ENCODE measurements at places on chromosomes 2 and 18.

- DNase-seq: no peak
These were observed 1.7 kb downstream of the FOSL2 start for GRCh38 chr2:28394331-28394877.

DNA sequence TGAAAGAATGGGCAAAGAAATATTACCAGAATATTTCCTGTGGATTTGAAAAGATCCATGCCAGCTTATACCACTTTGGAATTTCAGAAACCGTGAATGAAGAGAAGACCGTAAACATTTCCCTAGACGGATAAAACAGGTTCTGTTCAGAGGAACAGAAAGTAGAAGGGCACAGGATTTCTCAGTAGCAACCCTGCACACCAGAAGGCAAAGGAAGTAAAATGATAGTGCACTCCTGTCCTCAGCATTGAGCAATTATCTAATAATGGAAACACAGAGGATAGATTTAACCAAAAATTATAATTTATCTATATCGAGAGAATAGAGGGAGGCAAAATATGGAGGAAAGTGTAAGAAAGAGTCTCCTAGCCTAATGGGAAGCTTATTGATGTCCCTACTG, 87.0 kb upstream of the ITGA6 start:
- DNase-seq: no peak

DNA sequence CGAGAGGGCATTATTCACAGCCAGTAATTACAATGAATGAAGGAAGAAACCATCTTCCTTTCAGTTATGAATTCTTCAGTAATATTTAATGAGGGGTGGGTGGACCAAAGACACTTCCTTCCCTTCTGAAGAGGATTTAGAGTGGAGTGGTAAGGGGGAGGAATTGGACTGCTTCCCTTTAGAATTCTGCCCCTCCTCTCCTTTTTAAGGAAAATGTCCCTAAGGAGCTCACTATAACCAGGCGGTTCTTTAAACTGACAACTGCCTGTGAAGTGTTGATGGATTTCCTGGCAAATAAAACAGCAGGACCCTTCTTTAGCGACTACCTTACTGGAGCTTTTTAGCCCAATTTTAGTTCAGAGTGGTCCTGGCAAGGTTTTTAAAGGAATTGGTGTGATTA, 86.4 kb downstream of the LIMS1 start:
- no peak for DNase-seq

GRCh38 chr2:74575320-74575719, 20.8 kb downstream of the DOK1 start:
- DNase-seq: no peak

GRCh38 chr2:191066919-191067233, 52.9 kb upstream of the STAT1 start:
- no peak for DNase-seq

- DNase-seq: no peak
These were observed 3031.0 kb upstream of the TEKT4 start for GRCh38 chr2:91839904-91840868.

DNA sequence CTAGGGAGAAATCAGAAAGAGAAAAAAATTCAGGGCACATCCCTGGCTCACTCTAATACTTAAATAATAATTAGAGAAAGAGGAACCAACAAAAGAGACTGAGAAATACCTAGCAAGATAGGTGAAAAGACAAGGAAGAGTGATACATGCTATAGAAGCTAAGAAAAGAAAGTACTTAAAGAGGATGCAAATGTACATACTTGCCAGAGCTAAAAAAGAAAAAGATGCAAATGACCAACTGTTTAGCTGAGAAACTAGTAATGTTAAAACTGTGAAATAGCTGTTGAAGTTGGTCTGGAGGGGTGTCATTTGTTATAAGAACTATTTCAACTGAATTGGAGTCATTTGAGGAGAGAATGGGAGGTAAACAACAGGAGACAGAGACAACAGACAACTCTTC, 412.2 kb downstream of the SPAG16 start:
- DNase-seq: no peak

GRCh38 chr2:111923276-111923804, 24.9 kb downstream of the MERTK start:
- DNase-seq: no peak

- DNase-seq: no peak
These were observed 9.0 kb downstream of the METTL21A start for GRCh38 chr2:207616185-207616584.

DNA sequence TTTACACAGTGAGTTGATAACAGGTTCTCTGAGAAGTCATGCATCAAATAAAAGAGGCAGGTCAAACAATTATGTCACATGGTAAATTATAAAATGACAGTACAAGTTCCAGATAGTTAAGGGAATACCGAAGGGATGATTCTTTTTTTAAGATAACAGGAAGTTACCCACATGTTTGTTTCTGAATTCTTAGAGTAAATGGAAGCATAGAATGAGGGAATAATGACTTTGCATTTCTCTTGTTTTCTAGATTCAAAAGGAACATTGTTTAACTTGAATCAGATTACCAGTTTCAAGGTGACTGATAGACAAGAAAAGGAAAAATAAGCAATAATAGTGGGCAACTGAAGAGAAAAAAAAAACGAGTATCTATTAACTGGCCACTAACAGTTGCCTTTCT, 124.5 kb downstream of the MIB1 start:
- no peak for DNase-seq

DNA sequence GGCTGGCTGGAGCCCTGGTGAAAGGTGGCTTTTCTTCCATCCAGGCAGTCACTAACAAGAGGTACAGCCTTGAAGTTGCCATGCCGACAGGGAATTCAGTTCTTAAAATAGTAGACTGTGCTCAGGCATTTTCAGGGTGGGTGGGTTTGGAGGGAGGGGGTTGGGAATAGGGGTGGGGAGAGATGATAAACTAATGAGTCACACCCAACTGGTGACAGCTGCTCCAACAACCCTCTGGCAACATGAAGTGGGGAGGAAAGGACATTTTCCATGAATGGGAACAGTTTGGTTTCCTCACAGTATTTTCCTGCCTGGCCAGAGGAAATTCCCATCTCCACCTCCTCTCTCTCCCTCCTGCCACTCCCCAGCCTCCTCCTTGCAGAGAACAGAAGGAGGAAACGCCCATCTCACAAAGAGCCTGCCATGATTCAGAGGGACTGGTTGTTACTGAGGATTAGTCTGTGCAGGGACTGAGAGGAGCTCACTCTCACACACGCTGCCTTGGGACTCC, 113.0 kb upstream of the SLC1A4 start:
- peak; percentile 49 for DNase-seq

DNA sequence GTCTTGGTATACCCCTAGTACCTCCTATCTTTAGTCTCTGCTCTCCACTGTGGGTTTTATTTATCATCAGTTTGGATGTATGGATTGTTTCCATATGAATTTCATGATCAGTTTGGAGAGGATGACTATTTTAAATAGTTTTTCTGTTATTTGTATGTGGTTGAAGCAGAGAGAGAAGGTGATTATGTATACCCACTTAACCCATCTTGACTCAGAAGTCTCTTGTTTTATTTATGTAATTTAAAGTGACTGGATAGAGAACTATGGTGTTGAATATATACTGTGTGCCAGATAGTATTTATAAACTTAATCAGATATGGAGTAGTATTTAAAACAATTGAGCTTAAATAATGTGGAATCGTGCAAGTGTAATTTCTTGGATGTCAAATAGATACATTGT, 39.9 kb downstream of the SMAD4 start:
- DNase-seq: no peak

GRCh38 chr2:233600386-233600785, 17.0 kb upstream of the UGT1A8 start:
- DNase-seq: no peak

GRCh38 chr2:230890646-230891045, 25.9 kb downstream of the ITM2C start:
- no peak for DNase-seq

GRCh38 chr2:104416339-104417000, 437.4 kb upstream of the POU3F3 start:
- no peak for DNase-seq

DNA sequence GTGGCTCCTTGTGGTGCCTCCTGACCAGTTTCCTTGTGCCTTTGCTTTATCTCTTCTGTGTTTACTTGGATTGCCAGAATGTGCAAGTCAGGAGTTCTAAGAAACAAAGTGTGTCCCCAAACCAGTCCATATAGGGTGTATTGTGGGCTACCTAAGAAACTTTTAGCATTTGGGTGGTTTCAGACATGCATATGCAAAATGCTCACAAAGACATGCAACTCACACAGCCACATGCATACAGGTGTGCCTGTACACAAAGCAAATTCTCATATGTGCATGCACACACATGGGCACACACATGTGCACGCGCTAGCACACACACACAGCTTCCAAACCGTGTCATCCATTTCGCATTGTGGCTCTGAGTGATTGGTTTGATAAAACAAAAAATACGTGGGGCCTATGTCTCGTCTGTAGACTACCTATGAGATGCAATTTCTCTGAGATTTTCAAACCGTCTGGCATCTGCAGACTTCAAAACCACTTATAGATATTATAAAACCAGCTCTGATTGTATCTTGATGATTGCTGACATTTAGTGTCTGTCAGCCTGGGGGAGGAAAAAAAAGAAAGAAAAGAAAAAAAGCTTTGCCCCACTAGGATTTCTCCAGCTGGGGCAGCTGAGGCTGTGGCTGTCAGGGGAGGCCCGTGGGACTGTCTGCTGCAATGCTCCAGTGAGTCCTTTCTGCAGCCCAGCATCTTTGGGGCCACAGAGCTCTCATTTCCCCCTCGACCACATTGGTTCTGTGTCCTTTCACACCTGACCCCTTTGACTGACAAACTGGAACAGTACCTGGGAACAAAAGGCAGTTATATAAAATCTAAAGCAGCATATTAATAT, 556.1 kb downstream of the CMPK2 start:
- no peak for DNase-seq

- DNase-seq: no peak
These were observed 198.2 kb downstream of the SEPTIN10 start for GRCh38 chr2:109415581-109416013.

DNA sequence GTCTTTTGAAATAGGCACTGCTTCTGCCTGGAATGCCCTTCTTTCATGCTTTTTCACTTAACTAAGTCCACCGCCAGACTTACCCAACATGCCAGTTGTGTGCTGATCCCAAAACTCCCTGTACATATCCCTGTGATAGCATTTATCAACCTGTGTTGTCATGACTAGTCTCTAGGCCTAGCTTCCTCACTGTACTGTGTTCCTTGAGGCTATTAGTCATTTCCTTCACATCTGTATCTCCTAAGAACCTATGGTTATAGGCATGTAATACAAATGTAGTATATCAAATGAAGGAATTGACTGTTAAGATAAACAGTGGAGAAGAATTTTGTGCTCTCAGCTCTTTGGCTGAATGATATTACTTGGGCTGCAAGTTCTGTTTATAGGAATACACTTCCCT, 184.3 kb downstream of the CYRIA start:
- DNase-seq: no peak

- DNase-seq: no peak
These were observed 29.1 kb downstream of the CPO start for GRCh38 chr2:206968134-206969086.

DNA sequence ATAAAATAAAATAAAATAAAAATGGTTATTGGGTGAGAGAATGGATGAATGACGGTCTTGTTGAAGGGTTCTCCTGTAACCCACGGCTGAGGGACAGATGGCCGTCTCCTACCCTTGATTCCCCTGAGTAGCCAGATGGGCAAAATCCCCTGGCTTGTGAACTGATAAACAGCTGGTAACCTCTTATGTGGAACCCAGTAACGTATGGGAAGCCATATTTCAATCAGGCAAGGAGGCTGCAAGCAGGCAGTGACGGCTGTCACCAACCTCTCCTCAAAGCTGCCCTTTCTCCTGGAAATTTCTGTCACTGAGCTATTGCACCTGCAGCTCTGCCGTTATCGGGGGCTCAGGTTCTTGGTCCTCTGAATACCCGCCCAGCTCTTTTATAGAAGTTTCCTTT, 165.3 kb upstream of the SMAD2 start:
- DNase-seq: no peak

- no peak for DNase-seq
These were observed 24.9 kb downstream of the RPL31 start for GRCh38 chr2:101026923-101027469.

DNA sequence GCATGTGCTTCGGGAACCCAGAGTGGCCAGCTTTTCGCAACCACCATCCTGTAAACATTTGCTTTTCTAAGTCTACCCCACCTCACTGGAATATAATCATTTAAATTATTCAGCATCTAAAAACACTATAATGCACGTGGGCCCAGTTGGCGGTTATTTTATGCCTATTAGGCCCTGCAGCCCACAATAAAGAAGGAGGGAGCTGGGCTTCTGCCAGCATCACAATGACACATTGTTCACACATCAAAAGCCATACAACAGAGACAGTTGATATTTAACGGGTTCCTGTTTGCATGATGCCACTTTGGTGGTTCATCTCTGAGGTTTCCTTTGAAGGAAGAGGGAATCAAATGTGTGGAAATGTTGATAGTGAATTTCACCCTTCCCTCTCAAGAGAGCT, 916.0 kb upstream of the CELF4 start:
- DNase-seq: no peak

GRCh38 chr2:120778244-120778643, 42.6 kb downstream of the GLI2 start:
- no peak for DNase-seq

DNA sequence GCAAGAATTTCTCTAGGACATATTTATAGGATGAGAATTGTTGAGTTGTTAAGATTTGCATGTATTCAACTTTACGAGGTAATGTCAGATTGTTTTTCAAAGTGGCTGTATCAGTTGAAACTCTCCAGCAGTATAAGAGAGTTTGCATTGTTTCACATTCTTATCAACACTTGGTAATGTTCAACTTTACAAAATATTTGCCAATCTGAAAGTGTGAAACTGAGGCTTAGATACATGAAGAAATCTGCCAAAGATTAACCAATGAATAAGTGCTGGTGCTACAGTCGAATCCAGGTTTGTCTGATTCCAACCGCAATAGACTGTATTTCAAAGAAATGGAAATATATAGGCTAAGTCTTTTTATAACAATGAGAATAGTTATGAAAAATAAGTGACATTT, 117.0 kb downstream of the EHBP1 start:
- no peak for DNase-seq

GRCh38 chr2:32358111-32358482, 1.3 kb downstream of the BIRC6 start:
- no peak for DNase-seq

- no peak for DNase-seq
These were observed 93.6 kb downstream of the GYPC start for GRCh38 chr2:126749537-126749936.

- peak; percentile 3 for DNase-seq
These were observed 1.7 kb upstream of the AQP12A start for GRCh38 chr2:240689975-240690374.

GRCh38 chr2:235703711-235704295, 210.0 kb downstream of the AGAP1 start:
- DNase-seq: no peak

- DNase-seq: no peak
These were observed 11.2 kb upstream of the DGUOK start for GRCh38 chr2:73915437-73915993.

DNA sequence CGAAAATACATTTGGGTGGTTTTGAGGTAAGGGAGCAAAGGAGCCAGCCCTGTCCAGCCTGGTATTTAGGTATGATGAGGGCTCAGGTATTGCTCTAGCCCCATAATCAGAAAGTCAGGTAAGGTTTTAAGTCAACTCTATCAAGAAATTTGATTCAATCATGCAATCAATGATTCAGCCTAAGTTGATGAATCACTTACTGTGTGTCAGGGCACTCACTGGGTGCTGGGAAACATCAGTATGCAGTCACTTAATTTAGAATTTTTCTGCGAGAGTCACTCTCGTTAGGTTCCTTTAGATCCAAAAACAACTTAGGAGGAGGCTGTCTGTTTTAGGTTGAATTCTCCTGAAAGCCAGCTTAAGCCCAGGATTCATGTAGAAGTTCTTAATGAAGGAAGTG, 17.7 kb upstream of the SERPINB2 start:
- DNase-seq: no peak

- no peak for DNase-seq
These were observed 24.2 kb downstream of the ITGB1BP1 start for GRCh38 chr2:9398881-9399780.
